ENCODE measurements at places on chromosomes 3 and 15.

GRCh38 chr3:128559486-128560225 is 66.7 kb upstream of the GATA2 start:
- DNase-seq: no peak

DNA sequence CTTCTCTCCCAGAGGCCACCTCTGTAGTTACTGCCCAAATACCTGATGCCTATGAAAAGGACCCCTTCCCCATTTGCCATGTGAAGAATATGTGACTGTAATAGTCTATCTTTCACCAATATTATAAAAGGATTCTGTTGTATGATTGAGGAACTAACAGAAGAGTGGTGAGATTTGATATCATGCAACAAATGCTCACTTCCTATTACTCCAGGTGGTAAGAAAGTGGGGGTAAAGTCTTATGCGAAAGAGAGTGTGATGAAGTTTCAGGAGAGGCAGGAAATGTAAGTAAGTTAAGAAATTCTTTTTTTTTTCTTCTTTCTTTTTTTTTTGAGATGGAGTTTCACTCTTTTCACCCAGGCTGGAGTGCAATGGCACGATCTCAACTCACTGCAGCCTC is 24.4 kb upstream of the RAP2B start:
- DNase-seq: no peak

DNA sequence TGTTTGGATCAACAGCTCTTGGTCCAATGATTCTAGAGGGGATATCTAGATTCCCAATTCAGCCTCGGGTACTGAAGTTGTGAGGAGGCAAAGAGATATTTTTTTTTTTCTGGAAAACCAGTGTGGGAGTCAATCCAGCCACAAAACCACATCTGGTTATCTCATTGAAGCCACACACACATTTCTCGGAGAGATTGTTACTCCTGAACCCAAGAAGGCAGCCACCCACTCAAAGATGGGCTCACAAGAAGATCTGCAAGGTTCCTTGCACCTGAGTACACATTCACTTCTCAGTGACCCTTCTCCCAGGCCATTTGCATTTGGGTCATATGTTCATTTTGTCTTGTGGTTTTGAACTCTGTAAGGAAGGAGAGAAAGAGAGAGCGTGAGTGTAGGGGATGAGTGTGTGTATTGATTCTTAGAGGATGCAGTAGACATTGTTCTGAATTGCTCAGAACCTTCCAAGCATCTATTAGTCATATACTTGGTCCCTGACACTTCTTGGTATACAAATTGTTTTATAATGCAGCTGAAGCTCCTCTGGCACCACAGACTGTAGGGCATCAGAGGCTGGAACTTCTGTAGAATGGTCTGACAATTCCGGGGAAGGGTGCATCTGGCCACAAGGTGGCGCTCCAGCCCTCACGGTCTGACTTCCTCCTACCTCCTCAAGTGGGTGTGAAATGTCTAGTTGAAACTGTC is 39.3 kb upstream of the TRA2B start:
- peak; percentile 73 for DNase-seq

DNA sequence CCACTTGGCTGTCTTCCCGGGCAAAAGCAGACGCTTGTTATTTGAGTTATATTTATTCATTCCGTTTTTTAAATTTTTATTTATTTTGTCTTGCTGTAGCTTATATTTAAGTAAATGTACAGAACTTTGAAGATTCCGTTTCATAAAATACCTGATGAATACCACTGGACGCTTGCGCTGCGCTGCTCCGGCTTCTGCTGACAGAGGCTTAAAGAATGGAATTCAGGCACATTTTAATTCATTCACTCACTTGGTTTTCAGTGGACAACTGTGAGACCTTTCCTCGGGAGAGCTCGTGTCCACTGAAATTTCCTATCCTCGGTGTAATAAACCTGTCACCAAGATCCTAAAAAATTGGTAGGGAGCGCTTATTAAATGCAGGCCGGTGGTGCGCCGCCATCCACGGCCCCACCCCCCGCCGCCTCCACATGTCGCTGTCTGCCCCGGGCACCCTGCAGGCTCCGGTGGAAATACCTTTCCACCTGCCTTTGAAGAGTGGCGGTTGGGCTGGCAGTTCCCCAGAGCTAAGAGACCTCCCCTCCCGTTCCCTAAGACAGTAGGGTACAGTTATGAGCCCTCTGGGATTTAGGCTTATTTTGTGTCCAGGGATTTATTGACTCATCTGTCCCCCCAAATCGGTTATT is 62.5 kb upstream of the UBE2E1 start:
- no peak for DNase-seq

DNA sequence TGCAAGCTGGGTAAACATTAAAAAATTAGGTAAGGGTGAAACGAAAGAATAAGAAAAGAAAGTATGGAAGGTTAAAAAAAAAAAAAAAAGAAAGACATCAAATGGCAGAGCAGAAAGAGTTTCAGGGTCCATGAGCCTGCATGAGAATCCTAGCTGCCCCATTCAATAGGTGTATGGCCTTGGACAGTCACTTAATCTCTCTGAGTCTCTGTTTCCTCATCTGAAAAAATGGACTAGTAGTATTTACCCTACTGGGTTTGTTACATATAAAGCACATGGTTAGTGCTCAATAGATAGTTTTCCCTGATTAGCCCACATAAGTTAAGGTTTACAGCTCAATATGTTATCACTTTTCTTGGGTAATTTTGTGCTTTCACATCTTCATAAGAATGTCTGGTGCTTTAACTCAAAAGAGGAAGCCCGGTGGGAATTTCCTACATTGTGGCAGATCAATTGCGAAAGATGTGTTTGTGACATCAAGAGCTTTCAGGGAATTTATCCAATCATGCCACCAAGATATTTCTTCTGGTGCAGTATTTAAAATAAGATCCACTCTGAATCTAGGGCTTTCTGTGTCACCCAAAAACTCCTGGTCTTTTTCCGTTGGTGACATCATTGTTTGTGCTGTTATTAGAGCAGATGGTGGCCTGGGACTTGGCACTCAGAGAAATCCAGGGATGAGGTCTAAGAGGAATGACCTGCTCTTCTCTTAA is 57.2 kb upstream of the UBE2E1 start:
- DNase-seq: peak; percentile 69

- no peak for DNase-seq
These were observed 564.7 kb downstream of the ROBO1 start for GRCh38 chr3:79203144-79203519.

DNA sequence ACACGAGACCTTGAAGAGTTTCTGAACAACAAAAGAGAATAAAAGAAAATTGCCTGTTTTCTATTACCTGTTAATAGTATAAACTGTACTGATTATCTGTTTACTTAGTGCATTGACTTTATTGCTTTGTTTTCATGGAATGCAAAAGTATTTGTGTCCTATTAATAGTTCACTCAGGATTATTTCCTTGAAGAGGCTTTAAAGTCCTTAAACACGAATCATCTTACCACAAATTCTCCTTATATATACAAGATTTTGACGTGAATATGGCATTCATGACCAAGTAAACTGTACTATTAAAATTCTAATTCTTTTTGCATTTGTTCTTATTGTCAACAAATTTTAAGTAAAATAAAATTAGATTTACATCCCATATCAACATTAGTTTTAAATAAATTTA is 513.0 kb downstream of the NTRK3 start:
- DNase-seq: no peak

GRCh38 chr3:113685956-113686721 is 10.3 kb downstream of the USF3 start:
- no peak for DNase-seq

DNA sequence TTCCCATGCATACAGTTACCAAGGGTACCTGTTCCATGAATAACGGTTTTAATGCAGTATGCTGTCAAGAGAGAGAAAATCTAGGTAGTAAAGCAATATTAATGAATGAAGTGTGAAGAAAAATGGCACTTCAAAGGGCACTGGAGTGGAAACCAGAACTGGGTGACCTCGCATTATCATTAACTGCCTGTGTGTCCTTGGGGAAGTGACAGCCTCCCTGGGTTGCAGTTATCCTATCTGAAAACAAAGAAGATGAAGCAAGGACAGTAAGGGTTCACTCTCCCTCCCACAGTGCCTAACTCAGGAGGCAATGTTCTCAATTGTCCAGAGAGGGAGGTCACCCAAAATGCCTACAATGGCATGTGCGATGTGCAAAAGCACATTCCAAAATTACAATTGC is 15.1 kb downstream of the MTHFS start:
- DNase-seq: no peak

DNA sequence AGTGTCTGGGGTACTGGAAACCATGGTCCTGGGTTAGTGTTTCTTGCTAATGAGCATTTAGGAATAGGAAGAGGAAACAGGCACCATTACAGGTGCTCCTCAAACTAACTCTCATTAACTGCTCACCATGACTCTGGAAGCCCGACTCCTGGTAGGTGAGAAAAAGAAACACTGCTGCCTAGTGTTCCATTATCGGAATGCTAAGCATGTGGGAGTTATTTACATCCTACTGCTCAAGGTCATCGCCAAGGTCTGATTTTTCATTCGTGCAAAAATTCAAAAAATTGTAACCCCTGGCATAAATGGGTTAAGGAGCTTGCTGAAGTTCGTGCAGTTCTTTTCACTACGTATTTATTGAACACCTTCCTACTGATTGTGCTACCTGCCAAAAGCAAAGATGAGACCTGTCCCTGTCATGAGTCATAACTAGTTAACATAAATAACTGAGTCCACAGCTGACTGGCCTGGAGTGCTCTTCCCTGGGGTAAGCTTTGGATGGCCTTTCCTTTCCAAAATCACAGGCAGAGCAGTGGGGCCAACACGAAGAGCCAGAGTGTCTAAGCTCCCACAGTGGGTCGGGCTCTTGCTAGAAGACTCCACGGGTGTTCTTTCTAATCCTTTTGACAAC is 22.7 kb upstream of the PAQR5 start:
- DNase-seq: no peak

DNA sequence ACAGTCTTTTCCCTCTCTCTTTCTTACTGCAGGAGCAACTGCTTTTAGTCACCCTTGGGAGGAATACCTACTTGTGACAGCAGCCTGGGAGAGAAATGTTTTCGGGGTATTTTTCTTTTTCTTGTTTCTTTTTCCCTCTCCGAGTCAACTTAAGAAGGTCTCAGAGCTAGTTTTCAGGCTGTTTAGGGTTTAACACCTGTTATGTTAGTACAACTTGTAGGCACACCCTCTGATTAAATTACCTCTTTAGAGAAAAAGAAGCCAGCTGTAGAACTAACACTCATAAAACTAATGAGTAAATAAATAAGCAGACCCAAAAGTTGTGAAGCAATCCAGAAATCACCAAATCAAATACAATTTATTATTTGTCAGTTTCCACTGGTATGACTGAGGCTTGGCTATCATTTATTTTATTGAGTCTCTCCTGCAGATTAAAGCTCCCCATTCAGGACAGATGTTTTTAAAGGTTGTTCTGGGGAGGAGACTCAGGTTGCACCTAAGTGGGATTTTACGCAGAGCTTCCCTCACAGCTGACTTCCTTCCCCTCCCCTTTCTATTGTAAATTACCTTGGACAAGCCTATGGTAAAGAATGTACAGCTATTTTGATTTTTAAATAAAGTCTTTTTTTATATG is 112.5 kb downstream of the FOXB1 start:
- no peak for DNase-seq

- no peak for DNase-seq
These were observed 173.4 kb upstream of the C2CD4B start for GRCh38 chr15:62338497-62338896.

GRCh38 chr3:136955813-136956212 is 2.0 kb upstream of the IL20RB start:
- DNase-seq: no peak

- DNase-seq: no peak
These were observed 25.3 kb upstream of the C15orf61 start for GRCh38 chr15:67495585-67495984.

GRCh38 chr15:33894193-33894592 is 74.1 kb upstream of the CHRM5 start:
- DNase-seq: no peak

GRCh38 chr15:39914977-39915376 is 5.1 kb downstream of the GPR176 start:
- no peak for DNase-seq

GRCh38 chr3:43692085-43692855 is 1.5 kb downstream of the ABHD5 start:
- DNase-seq: no peak

DNA sequence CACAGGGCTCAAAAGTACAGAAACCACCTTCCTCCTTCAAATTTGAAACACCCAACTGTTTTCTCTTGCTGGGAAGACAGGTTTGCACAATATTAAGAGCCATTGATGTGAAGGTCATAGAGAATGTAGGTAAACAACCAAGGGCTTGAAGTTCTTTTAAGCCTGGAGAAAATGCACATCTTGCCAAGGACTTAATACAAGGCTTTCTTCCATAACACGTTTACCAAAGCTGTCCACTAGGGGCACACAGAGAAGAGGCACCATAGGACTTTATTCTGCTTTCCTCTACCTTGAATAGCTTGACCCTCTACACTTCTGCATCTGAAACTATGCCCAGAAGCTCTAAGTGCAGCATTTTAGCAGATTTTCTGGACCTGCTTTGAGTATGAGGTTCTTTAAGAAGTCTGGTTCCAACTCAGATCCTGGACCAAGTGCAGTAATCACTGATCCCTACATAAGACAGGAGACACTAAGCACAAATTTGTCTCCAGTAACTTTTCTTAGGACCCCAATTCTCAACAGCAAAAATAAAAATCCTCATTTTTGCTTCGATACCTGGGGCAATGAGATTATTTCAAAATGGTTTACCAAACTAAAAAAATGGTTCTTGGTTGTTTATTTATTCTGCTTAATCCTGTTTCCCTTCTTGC is 138.0 kb downstream of the FBN1 start:
- DNase-seq: no peak

GRCh38 chr15:80588801-80589200 is 106.3 kb upstream of the ABHD17C start:
- DNase-seq: no peak

DNA sequence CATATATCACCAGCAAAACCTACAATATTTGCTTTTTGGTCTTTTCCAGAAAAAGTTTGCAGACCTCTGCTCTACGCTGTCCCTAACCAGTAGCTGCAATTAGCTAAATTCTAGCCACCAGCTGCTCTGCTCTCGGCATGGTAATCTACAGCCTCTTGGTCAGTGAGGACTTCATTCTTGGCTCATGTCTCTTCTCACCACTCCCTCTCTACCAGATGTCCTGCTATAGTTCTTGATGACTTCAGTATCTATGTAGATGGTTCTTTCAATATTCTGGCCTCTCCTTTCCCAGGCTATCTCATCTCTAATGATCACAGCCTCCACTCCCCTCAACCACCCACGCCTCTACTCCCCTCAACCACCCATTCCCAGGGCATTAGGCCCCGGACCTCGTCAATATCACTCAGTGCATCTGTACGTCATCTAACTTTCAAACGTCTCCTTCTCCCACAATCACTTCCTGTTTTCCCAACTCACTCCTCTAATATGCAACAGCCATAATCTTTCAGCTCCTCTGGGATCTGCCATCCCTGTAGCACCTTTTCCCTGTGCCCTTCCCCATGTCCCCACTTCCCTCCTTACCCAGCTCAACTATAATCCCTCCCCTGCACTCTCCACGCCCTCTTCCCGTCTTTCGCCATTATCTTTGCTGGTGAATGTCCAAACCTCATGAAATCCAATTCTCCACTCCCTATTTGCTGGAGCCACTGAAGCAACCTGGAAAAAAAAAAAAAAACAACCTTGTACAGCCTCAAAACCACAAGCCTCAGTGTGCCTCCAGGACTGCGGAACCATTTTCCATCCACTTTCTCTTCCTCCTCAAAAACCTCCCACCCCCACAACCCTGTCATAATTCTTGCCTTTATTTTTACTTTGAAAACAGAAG is 429.4 kb upstream of the PROK2 start:
- no peak for DNase-seq

- DNase-seq: no peak
These were observed 514 bp upstream of the PPP4R2 start for GRCh38 chr3:72996121-72996472.

Measured in CD4-positive, alpha-beta T cell treated with Interleukin-15 for 1 hour (primary cell).